Uterus (tissue), 4 donors: ENCODE measurements at places on chromosomes 1 and 21. TPM values are rescaled to one million over a fixed set of nuclear protein-coding genes. Genes with fewer than 3 reads are reported as not detected.

TEKT2 gene
- total RNA-seq: 7.5 TPM

UBASH3A gene
- not detected for total RNA-seq

RGS7 gene
- total RNA-seq: not detected

BATF3 gene
- 10.3 TPM for total RNA-seq

AJAP1 gene
- 0.97 TPM for total RNA-seq

PRDM2 gene
- 32.5 TPM for total RNA-seq

CFHR1 gene
- not detected for total RNA-seq

MACO1 gene
- 21.2 TPM for total RNA-seq

RAD54L gene
- not detected for total RNA-seq

ROR1 gene
- 2.6 TPM for total RNA-seq

EIF3I gene
- 246 TPM for total RNA-seq

SORT1 gene
- total RNA-seq: 43.4 TPM

TMEM51 gene
- total RNA-seq: 1.3 TPM

SPATA45 gene
- total RNA-seq: not detected

ANXA9 gene
- total RNA-seq: 3.6 TPM

CFHR4 gene
- total RNA-seq: not detected

C1QTNF12 gene
- total RNA-seq: not detected

C1orf94 gene
- not detected for total RNA-seq

BRDT gene
- 0.14 TPM for total RNA-seq

PAX7 gene
- total RNA-seq: not detected

RGS16 gene
- total RNA-seq: 1.2 TPM

EXOC8 gene
- total RNA-seq: 14.1 TPM

HES3 gene
- not detected for total RNA-seq

LRRC3 gene
- 2.3 TPM for total RNA-seq

SERTAD4 gene
- total RNA-seq: 8.8 TPM

KRTAP12-2 gene
- not detected for total RNA-seq

SPOCD1 gene
- total RNA-seq: not detected

EFNA4 gene
- 8.0 TPM for total RNA-seq

ERICH3 gene
- total RNA-seq: 0.82 TPM

CCDC27 gene
- not detected for total RNA-seq

CD101 gene
- not detected for total RNA-seq

SPATA1 gene
- 3.5 TPM for total RNA-seq

NPHS2 gene
- not detected for total RNA-seq

SYPL2 gene
- total RNA-seq: 2.6 TPM

LCE2A gene
- total RNA-seq: not detected

AMY1A gene
- total RNA-seq: 1.1 TPM

CLCA2 gene
- not detected for total RNA-seq

HSD3B2 gene
- total RNA-seq: not detected

KRTAP21-2 gene
- total RNA-seq: not detected

ADAMTS5 gene
- total RNA-seq: 99.7 TPM

SMCP gene
- not detected for total RNA-seq

COL18A1 gene
- total RNA-seq: 174 TPM

CNIH3 gene
- total RNA-seq: not detected

LSM10 gene
- 3.7 TPM for total RNA-seq

UMODL1 gene
- total RNA-seq: not detected
